ENCODE measurements at places on chromosomes 1 and 21.

DNA sequence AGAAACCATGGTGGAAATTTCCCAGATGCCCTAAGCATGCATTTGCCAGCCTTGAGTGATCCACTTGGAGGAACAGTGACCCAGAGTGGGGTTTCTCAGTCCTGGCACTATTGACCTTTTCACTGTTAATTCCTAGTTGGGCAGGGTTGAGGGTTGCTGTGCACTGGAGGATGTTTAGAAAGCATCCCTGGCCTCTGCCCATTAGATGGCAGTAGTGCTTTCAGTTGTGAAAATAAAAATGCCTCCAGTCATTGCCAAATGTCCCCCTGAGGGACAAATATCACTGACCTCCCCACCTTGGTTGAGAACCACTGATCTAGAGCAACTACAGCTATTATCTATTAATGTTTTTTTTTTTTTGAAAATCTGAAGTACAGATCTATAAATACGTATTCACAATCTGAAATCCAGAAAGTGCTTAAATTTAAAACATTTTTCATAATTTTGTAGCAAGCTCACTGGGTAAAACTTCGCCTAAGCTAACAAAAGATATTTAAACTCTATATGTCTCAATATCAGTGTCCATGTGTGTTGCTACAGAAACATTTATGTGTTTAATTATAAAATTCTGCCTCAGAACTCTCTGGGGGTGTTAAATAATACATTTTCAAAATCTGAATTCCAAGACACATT lies 27.3 kb downstream of the F3 start:
- peak; percentile 31 for DNase-seq

- DNase-seq: no peak
Measured at GRCh38 chr1:9239622-9240401, 5.2 kb downstream of the H6PD start.

DNA sequence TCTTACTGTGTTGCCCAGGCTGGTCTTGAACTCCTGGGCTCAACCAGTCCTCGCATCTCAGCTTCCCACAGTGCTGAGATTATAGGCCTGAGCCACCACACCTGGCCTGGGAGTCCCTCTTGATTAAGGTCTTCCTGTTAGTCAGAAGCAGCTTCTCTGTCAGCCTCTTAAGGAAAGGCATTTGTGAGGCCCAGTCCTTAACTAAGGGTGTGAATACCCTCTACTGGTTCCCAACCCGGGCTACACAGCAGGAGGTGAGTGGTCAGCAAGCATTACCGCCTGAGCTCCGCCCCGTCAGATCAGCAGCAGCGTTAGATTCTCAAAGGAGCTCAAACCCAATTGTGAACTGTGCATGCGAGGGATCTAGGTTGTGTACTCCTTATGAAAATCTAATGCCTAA lies 117.2 kb downstream of the DYRK1A start:
- no peak for DNase-seq

- no peak for DNase-seq
Measured at GRCh38 chr1:177944016-177944949, 25.6 kb downstream of the SEC16B start.

DNA sequence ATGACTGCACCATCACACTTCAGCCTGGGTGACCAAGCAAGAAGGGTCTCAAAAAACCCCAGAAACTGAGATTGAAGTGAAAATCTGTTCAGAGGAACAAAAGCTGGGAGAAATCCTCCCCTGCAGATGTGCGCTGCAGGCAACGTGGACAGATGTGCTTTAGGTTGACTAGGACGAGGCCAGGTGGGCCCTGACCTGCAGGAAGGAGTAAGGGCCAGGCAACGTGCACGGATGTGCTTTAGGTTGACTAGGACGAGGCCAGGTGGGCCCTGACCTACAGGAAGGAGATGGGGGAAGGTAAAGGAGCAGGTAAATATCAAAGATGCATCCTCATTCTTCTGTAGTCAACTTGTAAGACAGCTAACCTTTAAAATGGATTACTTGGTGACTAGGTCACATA lies 2.5 kb upstream of the KRTAP12-1 start:
- DNase-seq: no peak

DNA sequence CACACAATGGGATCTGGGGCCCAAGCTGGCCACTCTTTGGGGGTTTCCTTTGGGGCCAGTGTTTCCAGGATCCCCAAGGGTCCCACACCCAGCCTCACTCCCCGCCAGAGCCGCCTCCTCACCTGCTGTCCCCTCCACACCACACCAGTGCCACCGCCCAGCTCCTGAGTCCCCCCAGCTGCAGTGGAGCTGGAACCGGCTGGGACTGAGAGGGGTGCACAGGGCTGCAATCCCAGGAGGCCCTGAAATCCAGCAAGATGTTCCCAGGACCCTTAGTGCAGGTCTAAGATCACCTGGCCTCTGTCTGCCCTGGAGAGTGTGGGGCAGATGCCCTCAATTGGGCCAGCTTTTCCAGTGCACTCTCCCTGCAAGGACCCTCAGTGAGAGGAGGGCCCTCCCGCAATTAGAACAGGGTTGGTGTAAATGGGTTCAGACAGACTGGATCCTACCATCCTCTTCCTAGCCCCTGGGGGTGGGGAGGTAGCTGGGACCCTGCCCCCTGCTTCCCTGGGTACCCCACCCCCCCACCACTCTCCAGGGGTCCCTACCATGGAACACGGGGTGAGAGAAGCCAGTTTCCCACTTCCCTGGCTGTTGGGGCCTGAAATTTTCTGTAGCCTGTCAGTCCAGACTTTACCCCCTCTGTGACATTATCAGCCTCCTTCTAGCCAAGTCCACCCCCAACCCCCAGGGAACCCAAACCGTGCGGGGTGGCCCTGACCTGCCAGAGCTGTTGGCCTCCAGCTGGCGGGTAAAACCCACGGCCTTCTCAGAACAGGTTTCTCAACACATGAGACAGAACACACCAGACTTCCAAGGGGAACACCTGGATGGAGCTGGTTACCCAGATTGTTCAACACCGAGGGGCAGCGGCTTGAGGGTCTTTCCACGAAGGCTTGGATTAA lies 7.0 kb downstream of the KRTAP10-12 start:
- no peak for DNase-seq

DNA sequence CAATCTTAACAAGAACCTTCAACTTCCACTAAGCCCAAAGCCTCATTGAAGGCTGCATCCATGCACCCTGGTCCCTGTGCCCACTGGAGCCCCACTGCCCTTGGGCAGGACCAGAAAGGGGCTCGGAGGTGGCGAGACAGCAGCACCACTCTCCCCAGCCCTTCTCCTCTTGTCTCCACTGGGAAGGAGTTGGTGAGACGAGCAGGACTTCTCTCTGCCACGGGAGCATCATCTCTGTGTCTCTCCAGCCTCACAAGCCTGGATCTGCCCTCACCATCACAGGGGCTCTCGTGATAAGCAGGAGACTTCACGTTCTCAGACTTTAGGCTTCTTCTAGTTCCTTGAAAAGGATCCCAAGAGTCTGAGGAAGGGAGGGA lies 7.2 kb upstream of the ETV3L start:
- DNase-seq: no peak

- DNase-seq: no peak
Measured at GRCh38 chr1:58159434-58159830, 387.1 kb downstream of the OMA1 start.

- DNase-seq: no peak
Measured at GRCh38 chr1:91123773-91124172, 101.9 kb upstream of the ZNF644 start.

DNA sequence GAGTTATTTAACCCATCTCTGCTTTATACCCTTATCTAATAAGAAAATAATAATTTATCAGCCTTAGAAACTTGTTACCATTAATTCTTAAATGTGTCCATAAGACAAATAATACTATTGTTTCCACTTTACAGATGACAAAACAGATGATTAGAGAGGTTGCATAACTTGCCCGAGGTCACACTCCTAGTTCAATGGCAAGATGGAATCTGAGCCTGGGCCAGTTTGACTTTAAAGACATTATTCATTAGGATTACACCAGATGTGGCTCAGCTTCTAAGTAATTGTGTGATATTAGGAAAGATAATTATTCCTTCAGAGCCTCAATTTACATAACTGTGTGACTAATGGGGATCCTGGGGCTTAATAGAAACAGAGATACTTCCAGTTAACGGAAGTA lies 42.3 kb upstream of the KCNK2 start:
- no peak for DNase-seq

- DNase-seq: no peak
Measured at GRCh38 chr1:206691604-206692003, 6.9 kb downstream of the MAPKAPK2 start.

DNA sequence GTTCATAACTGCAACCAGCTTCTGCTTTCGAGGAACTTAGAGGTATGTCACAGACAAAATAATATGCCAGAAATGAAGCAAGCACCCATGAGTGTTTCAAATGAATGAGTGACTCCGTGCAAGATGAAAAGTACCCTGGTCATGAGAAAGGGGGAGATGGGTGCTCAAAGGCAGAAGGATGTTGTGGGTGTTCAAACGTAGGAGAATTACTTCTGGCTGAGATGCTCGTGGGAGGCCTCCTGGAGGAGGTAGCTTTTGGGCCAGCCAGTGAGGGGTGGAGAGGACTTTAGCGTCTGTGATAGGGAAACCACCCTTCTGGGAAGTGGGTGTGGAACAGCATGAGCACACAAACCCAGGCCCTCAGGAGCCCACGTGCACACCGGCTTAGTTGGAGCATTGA lies 113.8 kb downstream of the SYF2 start:
- no peak for DNase-seq

GRCh38 chr21:17460094-17460493 lies 52.7 kb upstream of the CXADR start:
- no peak for DNase-seq

GRCh38 chr1:78678324-78678723 lies 28.7 kb downstream of the IFI44 start:
- no peak for DNase-seq

GRCh38 chr1:173134800-173135199 lies 72.3 kb downstream of the TNFSF4 start:
- no peak for DNase-seq

- DNase-seq: no peak
Measured at GRCh38 chr1:89754518-89754917, 66.3 kb upstream of the LRRC8D start.

DNA sequence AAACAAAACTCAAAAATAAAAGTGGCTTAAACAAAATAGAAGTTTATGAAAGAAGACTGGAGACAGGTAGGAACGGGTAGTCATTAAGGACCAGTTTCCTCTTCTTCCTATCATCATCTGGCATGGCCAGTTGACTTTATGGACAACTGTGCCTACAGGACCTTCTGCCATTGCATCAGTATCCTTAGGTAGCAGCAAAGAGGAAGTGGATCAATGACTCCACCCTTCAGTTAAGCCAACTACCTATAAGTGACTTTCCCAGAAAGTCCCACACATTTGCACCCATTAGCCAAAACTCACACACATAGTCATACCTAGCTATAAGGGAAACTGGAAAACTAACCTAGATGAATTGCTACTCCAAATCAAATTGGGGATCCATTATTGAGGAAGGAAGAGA lies 51.7 kb downstream of the RASAL2 start:
- DNase-seq: no peak

Measured in neural crest cell (in vitro differentiated cells).